Stimulated activated CD4-positive, alpha-beta T cell treated with anti-CD3 and anti-CD28 coated beads, Interleukin-1b, Interleukin-23, amount 100 ng/mL, for 1 hour (primary cell): ENCODE measurements at places on chromosomes 1 and 21.

DNA sequence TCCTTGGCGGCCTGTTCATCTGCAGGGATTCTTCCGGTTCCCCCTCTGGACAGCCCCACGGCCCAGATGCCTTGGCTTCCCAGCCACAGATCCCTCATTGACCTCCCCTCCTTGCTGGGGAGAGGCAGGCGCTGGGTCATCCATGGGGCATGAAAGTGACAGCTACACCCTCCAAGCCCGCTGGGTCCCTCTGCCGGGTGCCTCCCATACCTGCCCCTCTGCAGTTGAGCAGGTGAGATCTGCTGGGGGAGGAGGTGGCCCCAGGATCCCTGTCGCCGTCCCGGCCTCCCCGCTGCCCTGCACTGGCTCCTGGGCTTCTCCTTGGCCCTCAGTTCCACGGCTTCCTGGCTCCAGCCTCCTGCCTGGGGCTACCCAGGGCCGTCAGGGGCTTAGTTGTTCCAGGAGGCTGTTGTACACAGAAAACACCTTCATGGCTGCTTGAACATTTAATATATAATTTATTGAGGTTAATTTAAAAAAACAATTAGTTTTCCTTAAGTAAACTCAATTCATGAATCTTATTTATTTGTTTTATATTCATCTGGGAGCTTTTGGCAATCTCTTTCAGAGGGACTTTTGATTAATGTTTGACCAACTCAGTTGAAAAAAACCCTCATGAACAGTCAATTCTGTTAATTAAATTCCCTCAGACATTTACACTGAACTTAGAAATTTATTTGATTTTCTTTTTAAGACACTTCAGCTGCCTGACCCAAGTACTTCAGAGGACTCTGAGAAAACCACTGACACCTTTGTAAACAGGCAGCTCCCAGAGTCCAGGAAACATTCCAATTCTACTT, 67.6 kb upstream of the ABCG1 start:
- no peak for DNase-seq

DNA sequence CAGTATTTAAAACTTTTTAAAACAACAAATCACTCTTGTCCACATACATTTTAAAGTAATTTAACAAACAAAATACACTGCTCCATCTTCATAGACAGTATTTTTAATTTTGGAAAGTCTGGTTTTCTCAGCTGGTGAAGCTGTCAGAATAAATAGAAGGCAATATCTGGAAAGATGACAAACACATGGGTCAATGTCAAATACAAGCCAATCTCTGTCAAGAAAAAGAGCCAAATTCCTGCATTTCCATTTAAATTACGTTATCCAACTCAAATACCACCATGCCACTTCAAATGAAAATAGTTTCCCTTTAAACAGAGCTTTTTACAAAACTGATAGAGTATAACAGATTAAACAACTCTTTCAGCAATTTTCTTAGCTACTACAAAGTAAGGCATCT, 176.5 kb downstream of the RERE start:
- DNase-seq, result no peak

- no peak for DNase-seq
Observed at GRCh38 chr1:15275921-15276683, 29.1 kb downstream of the FHAD1 start.

- DNase-seq, result peak; percentile 65
Observed at GRCh38 chr1:28648008-28648473, 359 bp upstream of the RNU11 start.

DNA sequence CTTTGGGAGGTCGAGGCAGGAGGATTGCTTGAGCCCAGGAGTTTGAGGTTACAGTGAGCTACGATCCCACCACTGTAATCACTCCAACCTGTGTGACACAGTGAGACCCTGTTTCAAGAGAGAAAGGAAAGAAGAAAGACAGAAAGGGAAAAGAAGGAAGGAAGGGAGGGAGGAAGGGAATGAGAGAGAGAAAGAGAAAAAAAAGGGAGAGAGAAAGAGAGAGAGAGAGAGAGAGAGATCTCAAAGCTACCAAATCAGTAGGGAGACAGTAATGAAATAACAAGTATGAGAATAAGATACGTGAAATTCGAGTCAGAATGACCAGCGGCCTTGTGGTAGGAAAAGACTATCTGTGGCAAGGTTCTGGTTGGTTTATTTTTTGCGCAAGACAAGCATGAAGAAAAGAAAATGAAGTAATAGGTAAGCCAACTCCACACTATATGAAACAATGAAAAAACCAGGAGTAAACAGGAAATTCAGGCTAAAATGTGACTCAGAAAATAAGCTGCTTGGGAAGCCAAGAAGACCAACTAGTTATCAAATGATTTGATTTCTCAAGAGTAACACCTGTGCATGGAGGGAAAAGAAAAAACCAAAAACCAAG, 8.9 kb downstream of the MTF1 start:
- DNase-seq, result no peak
